Right atrium auricular region (tissue), 2 donors: ENCODE measurements at places on chromosomes 2 and 18. TPM values are rescaled to one million over a fixed set of nuclear protein-coding genes. Genes with fewer than 3 reads are reported as not detected.

- peak; percentile 74 for DNase-seq
- no peaks in the 10 kb centered on the region for H3K27me3 ChIP-seq
- H3K27ac ChIP-seq, result peak overlapping the region; percentile 71
- H3K36me3 ChIP-seq, result no peaks in the 10 kb centered on the region
- H3K4me1 ChIP-seq, result peaks cover 24% of the 10 kb centered on the region
Measured at GRCh38 chr2:20419007-20419576, 27.8 kb upstream of the RHOB start.

DNA sequence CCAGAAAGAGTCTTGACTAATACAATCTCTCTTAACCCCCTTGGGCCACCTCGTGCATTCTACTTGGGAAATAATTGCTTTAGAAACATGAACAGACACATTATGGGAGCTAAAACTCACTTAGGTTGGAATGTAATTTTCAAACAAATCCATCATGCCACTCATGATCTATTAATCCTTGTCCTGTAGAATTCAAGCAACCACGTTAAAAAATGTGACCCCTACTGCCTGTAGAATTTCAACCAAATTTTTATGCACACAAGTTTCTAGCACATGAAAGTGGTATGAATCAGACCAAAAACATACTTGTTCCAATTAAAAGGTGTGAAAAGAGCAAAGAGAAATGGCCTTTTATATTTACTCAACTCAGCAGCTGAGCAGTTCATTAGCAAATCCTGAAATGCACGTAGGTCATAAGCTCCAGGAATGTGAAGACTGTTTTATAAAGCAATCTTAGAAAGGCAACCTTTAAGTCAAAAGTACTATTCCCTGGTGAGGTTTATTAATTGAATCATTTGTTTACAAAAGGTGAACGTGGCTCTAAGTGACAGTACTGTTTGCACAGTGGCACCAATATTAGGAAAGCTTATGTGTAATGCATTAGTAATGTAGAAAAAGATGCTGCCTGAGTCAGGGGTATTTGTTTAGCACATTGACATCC is 459.4 kb upstream of the UBE2E3 start:
- H3K4me3 ChIP-seq, result no peak overlapping the region
- no peak overlapping the region for H3K27ac ChIP-seq
- no peaks in the 10 kb centered on the region for H3K4me1 ChIP-seq
- H3K36me3 ChIP-seq, result no peaks in the 10 kb centered on the region

DNA sequence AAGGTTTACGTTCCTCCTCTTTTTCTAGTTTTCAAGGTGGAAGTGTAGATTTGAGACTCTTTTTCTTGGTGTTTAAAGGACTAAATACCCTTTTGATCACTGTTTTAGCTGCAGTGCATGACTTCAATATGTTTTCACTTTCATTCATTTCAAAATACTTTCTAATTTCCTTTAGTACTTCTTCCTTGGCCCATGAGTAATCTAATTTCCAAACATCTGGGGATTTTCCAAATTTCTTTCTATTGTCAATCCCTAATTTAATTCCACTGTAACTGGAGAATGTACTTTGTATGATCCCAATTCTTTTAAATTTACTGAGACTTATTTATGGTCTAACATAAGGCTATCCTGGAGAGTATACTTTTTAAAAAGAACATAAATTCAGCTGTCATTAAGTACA is 3.8 kb upstream of the RHBDD1 start:
- no peaks in the 10 kb centered on the region for H3K36me3 ChIP-seq
- no peak overlapping the region for H3K27ac ChIP-seq
- no peaks in the 10 kb centered on the region for H3K4me1 ChIP-seq
- H3K27me3 ChIP-seq, result no peaks in the 10 kb centered on the region
- H3K4me3 ChIP-seq, result no peak overlapping the region

MOCOS gene
- 0.51 TPM for total RNA-seq

SCN7A gene
- total RNA-seq, result 6.2 TPM
